ENCODE measurements at places on chromosomes 16 and 17.

DNA sequence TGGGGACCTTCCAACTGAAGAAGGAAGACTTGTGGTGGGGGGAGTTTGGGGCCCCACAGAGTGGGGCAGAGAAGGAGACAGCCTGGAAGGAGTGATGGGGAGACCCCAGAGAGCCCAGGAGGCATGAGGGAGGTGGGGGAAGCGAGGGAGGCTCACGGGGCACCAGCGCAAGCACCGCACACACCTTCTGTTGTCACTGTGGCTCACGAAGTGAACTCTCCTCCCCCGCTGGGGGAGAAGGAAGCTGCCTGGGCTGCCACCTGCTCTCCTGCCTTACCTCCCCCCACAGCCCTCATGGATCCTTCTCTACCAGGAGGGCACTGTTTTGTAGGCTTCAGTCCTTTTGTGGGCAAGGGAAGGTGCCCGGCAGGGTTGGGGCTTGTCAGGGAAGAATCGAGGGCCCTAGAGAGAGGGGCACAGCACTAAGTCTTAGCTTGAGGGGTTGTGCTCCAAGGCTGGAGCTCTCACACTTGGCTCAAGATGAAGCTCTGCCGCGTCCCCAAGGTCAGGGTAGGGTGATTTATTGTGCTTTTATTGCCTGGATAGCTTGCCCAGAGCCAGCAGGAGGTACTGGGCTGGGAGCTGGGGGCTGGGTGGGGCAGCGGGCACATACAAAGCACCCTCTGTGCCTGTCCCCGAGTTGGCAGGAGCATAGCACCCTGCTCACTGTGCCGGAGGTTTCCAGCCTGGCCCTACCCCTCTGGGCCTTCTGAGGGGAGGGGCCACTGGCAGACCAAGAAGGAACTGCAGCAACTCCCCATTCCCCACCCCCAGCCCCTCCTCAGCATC, 4.6 kb upstream of the STARD3 start:
- no peak for DNase-seq

DNA sequence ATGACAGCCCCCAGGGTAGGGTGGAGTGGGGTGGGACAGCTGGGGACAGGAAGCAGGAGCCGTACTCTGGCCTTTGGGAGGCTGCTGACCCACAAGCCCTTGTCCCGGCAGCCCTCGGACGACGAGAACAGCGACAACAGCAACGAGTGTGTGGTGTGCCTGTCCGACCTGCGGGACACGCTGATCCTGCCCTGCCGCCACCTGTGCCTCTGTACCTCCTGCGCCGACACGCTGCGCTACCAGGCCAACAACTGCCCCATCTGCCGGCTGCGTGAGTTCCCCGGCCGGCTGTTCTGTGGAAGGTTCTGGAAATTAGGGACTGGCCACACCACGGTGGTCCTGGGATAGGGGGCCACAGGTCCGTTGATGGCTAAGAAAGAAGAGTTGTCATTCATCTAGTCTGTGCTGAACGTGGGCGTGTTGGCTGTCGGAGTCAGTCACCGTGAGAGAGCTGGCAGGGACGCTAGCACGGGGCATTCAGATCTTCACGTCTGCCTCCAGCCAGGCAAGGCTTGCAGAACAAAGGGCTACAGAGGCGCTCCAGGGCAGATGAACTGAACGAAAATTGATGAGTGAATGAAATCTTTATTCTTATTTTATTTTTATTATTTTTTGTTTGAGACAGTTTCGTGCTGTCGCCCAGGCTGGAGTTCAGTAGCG, 19.8 kb upstream of the NUDT16L1 start:
- DNase-seq, result no peak

- no peak for DNase-seq
Measured at GRCh38 chr17:30368912-30369720, 9.6 kb upstream of the CPD start.

DNA sequence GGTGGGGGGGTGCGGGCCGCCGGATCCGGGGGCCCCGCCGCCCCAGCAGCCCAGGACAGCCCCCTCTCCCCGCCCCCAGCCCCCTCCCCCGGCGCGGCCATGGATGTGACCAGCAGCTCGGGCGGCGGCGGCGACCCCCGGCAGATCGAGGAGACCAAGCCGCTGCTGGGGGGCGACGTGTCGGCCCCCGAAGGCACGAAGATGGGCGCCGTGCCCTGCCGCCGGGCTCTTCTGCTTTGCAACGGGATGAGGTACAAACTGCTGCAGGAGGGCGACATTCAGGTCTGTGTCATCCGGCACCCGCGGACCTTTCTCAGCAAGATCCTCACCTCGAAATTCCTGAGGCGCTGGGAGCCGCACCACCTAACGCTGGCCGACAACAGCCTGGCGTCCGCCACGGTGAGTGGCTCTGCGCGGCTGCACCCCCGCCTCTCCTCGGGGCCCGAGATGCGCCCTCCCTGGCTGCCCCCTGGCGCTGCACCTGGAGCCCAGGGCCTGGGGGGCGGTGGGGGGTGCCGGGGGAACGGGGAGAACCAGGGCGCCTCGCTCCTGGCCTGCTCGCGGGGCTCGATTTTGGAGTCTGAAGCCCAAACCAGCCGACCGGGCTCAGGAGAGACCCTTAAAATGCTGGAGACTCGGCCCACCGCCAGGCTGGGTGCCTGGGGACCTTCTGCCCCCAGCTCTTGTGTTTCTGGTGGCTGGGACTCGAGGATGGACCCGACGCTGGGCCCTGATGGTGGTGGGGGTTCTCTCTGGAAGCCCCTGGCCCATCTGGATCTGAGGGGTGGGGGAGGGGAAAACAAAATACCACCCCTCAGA, 744 bp downstream of the CMIP start:
- no peak for DNase-seq

DNA sequence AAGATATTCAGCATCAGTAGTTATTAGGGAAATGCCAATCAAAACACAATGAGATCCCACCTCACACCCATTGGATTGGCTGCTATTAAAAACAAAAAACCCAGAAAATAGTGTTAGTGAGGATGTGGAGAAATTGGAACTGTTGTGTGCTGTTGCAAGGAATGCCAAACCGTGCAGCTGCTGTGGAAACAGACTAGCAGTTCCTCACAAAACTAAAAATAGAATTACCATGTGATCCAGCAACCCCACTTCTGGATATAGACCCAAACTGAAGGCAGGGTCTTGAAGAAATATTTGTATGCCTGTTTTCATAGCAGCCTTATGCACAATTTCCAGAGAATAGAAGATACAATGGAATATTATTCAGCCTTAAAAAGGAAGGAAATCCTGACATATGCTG, 46.0 kb downstream of the FOXK2 start:
- DNase-seq, result no peak

- DNase-seq, result no peak
Measured at GRCh38 chr16:25371342-25371741, 113.7 kb upstream of the ZKSCAN2 start.

GRCh38 chr16:65176603-65177002, 54.7 kb upstream of the CDH11 start:
- DNase-seq, result no peak
